ENCODE measurements at places on chromosomes 3 and 15.

DNA sequence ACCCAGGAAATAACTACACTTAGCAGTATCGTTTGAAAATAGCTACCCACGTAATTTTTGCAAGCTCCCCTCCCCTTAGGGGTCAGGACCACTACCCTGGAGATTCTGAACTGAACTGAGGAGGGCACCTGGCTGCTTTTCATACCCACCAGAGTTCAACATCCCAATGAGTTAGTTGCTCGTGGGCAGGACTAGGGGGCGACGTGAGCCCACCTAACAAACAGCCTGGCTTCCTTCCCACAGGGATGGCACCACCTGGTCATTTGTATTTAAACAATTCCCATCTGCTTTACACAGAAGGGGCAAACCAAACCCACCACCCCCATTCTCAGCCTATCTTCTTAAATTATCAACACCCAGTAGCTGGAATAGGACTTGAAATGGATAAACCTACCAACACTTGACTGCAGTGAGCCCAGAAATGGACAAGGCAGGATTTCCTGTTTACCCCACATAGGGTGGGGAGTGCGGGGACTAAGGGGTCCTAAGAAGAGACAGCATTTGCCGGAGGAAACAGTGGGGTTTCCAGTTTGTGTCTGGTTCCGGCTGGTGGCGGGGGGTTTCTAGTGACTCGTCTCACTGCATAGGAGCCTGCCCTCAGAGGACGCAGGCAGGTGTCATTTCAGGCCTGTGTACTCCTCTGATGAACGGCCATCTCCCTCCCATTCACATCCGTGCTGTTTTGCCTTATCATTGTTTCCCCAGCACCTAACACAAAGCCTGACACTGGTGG lies 11.6 kb upstream of the VGLL4 start:
- no peak for DNase-seq

DNA sequence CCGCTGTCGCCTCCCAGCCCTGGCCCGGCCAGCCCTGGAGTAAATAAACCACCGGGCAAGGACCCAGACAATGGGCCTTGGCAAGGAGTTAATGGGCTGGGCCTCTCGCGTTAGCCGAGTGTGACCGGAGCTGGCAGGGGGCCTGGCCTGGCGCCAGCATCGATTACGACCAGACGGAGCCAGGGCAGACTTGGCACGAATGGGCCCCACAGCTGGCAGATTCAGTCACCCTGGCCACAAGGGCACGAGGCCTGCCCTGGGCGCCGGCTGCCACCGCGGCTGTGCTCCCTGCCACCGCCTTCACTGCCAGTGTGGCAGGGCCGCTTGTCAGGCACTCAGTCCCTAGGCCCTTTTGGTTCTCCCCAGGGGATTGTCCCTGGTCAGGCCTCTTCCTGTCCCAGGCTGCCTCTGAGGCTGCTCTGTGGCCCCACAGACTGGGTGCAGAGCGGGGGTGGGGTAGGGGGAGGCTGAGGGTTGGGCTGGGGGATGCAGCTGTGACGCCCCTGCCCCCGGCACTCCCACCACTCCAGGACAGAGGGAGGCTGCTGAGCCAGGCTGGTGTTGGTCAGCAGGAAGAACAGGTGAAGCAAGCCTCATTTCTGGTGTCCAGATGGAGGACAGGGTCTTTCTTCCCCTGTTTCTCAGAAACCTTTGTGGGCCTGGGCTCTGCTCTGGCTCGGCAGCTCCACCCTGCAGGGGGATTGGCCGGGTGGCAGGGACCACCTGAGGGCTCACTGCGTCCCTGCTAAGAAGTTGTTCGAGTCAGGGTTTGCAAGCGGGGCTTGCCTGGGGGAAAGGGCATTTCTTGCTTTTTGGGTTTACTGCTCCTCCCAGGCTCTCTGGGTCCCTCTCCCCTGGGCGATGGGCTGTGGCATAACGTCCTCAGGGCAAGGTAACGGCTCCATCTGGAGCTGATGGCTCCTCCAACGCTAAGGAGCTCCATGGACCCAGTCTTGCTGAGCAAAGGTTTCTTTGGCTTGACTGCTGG lies 30.5 kb upstream of the SRP14 start:
- DNase-seq: no peak

DNA sequence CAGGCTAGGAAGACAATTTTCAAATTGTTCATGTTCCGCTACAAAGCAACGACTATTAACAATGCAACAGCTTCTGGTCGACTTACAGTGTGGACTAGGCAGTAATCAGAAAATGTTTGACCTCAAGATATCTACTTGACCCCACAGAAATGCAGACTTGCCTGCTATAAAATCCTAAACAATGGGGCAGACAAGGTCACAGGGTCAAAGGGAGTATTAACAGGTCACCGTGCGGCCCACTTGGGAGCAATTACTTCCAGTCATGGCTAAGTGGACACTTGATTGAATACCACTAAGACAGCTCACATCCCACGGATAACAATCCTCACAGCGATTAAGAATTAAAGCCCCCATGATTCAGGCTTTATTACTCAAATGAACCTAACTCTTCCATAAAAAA lies 58.9 kb downstream of the FOXP1 start:
- DNase-seq: no peak

DNA sequence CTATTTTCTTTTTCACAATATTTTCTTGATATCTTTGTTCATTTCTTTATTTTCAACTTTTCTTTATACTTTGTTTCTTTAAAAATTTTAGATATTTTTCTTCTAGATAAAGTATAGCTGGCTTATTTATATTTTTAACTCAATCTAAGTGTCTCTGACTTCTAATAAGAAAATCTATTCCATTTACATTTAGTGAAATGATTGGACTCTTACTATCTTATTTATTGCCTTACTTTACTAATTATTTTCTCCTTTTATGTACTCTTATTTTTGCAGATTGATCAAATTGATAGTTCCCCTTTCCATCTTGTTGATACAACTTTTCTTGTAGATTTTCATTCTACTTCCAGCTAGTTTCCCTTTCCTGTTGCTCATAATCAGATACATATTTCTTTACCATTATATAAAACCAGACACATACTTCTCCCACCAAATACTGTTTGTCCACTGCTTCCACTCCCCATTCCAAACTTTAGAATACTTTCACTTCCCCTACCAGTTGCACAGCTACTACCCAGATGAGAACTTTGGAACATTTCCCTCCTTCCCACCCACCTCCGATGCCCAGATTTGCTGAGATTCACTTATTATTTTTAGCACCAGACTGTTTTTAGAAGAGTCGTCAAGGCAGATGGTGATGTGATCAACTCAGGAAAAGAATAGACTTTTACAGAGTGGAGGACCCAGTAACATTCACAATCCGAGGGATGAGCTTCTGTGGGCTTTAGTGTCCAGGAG lies 151.5 kb downstream of the LIPC start:
- DNase-seq: no peak

DNA sequence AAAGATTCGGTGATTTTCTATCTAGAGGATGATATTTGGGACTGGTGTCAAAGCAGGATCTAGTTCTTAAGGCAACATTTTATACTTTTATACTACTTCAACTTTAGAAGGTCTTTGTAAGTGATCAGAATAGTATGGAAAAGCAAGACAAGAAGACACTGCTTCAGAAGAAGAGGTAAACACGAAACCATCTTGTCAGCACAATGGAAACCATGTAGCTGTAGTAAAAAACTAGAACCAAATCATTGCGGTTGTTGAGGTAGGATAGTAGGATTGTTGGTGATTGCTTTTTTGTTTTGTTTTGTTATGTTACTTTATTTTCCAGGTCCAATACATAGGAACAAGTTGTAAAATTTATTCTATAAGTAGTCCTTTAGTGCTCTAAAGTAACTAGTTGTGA lies 40.0 kb downstream of the SEMA6D start:
- no peak for DNase-seq

DNA sequence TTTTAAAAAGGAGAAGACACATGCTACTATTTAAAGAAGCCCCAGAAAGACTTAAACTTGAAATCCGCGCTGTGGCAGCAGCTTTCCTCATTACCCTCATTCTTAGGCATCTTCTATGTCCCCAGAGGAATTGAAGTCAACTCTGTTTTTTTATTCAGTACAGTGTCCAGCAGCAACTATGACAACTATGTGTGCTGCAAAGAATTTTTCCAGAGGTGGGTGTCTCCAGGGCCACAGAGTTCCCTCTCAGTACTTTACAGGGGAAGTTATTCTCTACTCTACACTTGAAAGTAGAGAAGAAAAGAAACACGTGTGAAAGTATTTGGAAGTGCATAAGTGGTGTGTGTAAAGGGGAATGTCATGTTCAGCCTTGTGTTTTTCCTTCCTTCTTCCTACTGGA lies 32.0 kb downstream of the GATM start:
- DNase-seq: no peak

DNA sequence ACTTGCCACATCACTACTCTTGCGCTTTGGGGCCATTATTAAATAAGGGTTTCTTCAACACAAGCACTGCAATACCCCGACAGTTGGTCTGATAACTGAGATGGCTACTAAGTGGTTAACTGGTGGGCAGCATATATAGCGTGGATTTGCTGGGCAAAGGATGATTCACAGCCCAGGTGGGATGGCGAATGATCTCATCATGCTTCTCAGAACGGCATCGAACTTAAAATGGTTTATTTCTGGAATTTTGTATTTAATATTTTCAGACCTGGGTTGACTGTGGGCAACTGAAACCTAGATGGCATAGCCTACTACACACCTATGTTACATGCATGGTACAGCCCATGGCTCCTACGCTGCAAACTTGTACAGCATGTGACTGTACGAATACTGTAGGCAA lies 26.8 kb upstream of the TKT start:
- no peak for DNase-seq

DNA sequence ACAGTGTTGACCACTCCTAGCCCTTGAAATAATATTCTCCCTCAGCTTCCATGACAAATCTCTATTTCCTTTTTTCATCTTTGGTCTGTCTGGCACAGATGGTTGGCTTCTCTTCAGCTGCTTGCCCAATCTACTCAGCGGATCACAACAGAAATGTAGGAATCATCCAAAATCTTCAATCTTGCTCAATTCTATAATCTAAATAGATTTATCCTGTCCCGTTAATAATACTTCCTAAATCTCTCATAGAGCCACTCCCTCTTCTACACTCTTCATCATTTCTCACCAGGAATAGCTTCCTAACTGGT lies 3.8 kb downstream of the PEAK1 start:
- DNase-seq: no peak

DNA sequence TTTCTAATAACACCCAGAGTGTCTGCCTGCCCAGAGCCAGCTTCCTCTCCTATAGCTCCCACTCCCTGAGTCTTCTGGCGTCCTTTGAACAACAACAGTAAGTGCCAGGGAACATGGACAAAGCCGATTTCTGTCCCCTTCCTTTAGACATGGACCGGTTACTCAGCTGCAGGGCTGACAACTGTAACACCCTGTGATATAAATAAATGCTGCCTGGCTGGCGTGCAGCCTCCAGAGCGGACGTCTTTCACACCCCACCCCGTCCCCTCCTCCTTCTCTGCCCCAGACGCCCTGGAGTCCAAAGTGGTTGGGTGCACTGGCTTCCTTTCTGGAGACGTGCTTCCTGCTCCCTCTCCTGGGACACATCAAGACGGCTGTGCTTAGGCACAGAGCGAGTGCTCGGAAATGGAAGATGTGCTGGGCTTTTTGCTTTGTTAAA lies 281.9 kb upstream of the LRRFIP2 start:
- DNase-seq: no peak

DNA sequence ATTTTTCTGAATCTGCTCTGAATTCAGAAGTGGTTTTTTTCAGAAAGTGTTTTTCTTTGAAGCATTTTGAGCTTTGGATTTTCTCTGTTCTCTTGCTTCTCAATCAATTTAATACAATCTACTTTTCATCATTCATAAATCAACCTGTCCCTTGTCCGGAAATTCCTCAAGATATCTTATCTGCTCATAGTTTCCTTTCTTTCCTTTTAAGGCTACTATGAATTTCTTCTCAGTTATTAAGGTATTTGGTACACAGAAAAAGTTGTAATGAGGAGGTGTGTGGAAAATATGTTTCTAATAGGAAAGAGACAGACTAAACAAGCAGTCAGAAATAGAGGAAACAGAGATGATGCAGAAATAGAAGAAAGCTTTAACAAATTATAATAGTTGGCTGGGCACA lies 14.4 kb downstream of the CGGBP1 start:
- no peak for DNase-seq

DNA sequence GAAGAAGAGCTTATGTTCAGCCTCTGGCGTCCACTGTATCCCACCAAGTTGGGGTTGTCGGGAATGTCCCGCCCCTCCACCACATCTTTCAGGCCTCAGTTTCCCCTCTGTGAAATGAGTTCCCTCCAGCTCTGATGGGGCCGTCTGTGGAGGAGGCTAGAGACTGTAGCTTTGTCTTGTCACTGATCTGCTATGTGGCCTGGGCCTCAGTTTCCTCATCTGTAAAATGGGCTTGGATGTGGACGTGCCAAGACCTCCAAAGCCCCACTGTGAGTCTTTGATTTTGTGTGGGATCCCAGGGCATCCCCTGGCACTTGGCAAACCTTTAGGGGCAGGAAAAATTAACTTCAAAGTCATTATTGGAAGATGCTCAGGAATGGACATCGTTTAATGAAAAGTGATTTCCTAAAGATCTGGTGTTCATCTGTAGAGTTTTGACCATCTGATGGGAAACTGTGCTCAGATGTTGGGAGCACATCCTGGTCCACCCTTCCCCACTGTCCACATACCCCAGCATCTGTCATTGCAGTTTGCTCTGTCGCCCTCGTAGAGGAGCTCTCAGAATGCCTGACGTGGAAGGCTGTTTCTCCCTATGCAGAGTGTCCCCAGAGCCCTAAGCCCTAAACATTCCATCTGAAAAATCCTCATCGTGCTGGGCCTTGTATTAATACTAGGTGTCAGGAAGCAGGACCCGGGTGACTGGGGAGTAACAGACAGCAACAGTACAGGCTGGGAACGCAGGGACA lies 28.5 kb downstream of the SLC6A6 start:
- DNase-seq: no peak

- no peak for DNase-seq
These were observed 32.9 kb downstream of the PTPN23 start for GRCh38 chr3:47413751-47414150.

- no peak for DNase-seq
These were observed 36.1 kb upstream of the LIMD1 start for GRCh38 chr3:45558431-45558830.

DNA sequence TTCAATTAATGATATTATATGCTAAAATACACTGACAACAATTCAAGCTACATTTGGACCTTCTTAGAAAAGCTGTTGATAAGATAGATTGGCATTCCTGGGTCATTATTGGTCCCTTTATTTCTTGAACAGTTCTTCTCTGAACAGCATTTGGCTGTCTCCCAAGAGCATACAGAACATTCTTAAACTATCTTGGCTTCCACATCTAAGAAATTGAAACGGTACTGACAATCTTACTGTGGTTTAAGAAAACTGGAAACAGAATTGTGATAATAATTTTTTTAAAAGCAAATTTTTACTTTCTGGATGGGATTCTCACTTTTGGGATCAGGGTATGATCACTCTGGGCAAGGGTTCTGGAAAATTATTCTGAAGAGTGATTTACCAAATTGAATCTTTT lies 161.7 kb upstream of the ZNF385D start:
- no peak for DNase-seq

- no peak for DNase-seq
These were observed 62.7 kb upstream of the SLCO3A1 start for GRCh38 chr15:91790836-91791235.
